ENCODE measurements at places on chromosomes 5 and 9.
A peak's percentile ranks its signal among the peaks of the same experiment; 100 is the strongest.

GRCh38 chr9:137454145-137454596 lies 5.0 kb downstream of the NSMF start:
- DNase-seq = peak; percentile 41

DNA sequence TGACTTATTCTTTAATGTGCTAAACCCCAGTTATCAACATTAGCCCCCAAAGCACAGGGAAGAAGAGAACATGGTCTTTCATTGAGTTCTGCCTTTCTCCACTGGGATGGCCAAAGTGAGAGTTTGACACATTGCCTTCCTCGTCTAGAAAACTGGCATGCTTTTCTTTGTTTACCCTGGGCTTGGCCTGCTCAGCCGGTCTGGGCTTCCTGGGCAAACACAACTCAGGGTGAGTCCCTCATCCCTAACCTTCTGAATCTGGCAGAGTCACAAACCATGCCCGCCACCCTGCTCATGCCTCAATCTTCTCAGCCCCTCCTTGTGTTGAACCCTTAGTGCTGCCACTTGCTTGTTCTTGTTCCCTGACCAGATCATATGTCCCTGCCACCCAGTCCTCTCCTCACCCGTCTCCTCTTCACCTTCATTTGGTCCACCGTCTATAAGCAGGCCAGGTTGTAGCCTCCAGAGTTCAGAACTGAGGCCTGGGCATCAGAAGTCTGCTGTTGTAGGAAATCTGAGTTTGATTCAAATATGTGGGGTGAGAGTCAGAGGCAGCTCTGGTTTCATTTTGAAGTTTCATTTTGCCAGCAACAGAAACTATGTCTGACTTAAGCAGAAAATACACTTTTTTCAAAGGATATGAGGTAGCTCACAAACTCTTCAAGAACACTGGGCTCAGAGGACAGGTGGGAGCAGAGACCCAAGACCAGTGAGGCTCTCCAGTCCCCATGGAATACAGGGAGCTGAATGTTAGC lies 217.6 kb downstream of the NDUFS4 start:
- no peak for DNase-seq

DNA sequence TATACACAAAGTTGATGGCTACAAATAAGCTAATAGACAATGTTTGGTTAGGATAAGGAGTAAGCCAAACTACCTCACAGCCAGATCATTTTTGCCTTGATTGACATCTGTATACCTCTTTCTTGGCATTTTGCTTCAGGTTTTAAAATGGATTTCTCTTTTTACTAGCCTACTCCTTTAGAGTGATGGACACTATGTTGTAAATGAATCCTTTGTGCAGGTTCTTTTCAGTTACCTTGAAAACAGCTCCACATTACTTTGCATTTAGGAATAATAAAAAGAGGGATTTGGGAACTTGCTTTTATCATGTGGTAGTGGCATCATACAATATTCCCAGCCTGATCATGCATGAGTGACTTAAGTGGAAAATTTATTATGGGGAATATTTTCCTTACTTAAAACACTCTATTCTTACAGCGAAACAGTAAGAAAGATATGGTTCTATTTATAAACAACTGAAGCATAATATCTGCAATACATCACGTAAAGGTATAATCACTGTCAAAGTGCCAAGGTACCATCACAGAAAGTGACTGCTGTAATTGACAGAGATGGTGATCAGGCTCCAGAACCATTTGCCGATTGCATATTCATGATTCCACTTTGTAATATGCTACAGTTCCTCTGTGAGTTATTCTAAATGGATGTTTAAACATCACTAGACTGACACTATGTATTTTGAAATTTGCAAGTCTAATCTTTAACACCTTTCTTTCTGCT lies 327.0 kb downstream of the DMRTA1 start:
- DNase-seq = no peak

- no peak for DNase-seq
Observed at GRCh38 chr9:85713897-85714296, 27.9 kb downstream of the AGTPBP1 start.

- no peak for DNase-seq
Observed at GRCh38 chr5:131373265-131373664, 109.4 kb downstream of the CDC42SE2 start.

- DNase-seq = no peak
Observed at GRCh38 chr5:181167814-181168488, 20.6 kb downstream of the OR2V2 start.

DNA sequence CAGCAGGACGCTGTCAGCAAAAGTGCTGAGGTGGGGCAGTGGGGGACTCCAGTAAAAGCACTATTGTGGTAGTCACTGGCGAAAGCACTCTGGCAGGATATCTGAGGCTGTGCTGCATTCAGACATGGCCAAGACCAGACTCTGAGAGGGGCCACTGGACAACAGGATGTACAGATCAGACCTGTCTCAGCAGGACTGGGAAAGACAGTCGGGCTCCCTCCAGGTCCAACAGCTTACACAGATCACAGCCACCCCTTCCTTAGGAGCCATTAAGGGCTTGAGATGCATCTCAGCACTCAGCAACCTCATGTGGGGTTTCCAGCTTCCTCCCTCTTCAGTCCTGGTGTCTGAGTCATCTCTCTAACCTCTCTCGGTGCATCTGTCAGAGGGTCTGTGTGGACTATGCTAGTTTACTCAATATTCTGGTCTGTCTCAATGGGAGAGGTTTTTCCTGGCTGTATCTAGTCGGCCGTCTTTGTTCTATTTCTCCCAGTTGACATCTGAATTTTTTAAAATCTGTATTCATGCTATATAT lies 154.5 kb downstream of the CWC27 start:
- no peak for DNase-seq

GRCh38 chr9:22483528-22484070 lies 37.0 kb downstream of the DMRTA1 start:
- no peak for DNase-seq

DNA sequence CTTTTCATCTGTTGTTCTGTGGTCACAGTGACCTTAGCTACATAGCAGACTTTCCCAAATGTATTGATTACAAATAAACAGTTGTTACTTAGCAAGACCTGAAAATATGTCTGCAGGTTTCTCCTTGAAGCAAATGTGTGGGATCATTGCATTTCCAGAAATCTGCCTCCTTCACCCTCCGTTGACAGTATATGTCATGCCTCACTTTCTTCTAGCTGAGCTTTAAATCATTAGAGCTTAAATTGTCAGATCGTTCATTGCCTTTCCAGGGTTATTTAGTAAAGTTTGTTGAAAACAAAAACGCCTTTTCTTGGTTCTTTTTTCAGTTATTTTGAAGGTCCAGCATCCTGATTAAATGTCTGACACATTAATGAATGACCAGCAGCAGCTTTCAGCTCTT lies 2.3 kb upstream of the MAML1 start:
- DNase-seq = no peak

DNA sequence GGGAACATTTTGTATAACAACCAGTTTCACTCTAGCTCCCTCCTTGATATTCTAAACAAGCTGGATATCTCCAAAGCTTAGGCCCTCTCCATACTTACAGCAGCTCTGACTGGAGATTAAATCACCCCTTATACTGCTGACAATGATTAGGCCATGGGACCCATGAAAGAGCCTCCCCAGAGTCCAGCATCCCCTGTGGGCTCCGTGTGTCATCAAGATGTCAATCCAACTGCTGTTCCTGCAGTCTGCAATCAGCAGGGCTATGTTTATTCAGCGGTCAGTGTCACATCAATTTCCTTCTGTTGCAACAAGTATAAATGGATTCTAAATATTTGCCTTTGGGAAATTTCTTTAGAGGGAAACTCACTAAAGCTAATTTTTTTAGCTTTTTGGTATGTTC lies 26.6 kb downstream of the PCDHAC2 start:
- no peak for DNase-seq

- DNase-seq = no peak
Observed at GRCh38 chr9:127897193-127897692, 2.2 kb downstream of the ST6GALNAC6 start.

GRCh38 chr9:7139886-7140285 lies 382.1 kb downstream of the KDM4C start:
- no peak for DNase-seq

DNA sequence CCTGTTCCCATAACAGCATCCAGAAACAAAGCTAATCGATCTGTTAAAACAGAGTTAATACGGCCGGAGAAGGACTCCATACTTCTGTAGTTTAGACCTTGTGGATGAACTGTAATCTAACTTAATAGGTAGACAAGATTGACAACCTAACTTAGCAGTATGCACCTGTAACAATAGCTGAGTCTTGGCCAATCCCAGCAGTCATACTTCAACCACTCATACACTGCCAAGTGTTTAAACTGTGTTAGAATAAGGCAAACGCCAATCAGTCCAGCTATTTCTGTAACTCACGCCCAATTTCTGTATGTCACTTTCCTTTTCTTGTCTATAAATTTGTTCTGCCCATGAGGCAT lies 33.7 kb upstream of the MACIR start:
- no peak for DNase-seq

- no peak for DNase-seq
Observed at GRCh38 chr9:134625361-134626068, 16.1 kb upstream of the COL5A1 start.

- no peak for DNase-seq
Observed at GRCh38 chr5:76787237-76787636, 31.6 kb upstream of the F2RL1 start.
